ENCODE measurements at places on chromosomes 11 and 22. TPM values are rescaled to one million over a fixed set of nuclear protein-coding genes. Genes with fewer than 3 reads are reported as not detected.

DNA sequence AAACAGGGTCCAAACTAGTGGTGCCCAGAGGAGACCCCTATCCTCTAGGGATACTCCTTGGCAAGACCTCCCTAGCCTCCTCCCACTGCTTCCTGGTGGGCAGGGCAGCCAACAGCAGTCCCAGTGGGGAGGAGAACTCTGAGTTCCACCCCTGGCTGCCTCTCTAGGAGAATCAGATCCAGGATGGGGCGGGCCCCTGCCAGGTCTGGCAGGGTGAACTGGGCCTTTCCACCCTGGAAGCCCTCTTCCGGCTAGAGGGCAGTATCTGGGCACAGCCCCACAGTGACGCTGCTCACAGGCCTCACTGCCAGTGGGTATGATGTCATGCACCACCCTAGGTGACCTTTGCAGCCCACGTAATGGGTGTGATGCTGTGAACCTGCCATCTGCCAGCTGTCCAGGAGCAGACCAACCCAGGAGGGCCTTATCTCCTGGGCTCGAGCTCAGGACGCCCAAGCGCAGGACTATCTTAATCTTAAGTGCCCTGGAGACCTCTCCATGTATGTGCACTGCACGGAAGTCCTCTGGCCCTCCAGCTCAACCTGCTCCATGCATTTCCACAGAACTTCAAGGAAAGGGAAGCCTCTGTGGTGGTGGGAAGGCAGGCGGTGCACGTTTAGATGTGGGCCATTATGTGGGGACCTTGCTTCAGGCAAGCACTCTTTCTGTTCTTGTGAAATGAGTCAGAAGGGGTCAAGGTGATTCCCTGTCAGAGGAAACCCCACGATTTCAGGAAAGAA lies 31.8 kb upstream of the FCHSD2 start:
- no peak for DNase-seq

GRCh38 chr11:34021977-34022735 lies 29.4 kb upstream of the CAPRIN1 start:
- DNase-seq = no peak

E2F8 gene
- total RNA-seq = 0.14 TPM

DNA sequence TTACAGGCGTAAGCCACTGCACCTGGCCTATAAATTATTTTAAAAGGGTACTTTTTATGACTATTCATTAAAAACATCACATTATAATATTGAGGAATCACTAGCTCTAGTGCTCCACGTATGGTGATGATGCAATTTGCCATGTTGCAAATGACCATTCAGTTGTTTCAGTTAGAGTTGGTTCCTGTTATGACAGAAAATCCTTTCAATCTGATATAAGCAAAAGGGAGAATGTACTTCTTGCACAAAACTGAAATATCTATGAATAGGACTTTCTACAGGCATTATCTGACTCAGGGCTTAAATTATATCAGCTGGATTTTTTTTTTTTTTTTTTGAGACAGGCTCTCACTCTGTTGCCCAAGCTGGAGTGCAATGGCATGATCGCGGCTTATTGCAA lies 45.6 kb upstream of the RRM1 start:
- no peak for DNase-seq

DNA sequence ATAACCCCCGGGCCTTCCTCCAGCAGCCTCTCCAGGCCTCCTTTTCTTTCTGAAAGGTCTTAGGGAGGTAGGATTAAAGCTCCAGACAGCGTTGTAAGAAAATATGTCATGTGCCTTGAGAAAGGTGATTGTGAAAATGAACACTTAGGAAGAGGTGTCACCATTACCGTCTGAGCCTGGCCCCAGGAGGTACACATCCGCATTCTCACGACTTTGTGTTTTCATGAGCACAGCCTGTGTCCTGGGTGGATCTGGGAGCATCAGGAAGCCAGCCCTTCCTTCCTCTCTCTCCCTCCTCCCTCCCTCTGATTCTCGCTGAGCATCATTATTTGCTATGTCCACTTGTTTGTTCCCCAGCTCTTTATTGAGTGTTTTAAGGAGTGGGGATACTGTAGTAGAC lies 105.1 kb upstream of the CRYBB3 start:
- no peak for DNase-seq

PAX6 gene
- total RNA-seq = 1.1 TPM

C11orf87 gene
- total RNA-seq = not detected

DNA sequence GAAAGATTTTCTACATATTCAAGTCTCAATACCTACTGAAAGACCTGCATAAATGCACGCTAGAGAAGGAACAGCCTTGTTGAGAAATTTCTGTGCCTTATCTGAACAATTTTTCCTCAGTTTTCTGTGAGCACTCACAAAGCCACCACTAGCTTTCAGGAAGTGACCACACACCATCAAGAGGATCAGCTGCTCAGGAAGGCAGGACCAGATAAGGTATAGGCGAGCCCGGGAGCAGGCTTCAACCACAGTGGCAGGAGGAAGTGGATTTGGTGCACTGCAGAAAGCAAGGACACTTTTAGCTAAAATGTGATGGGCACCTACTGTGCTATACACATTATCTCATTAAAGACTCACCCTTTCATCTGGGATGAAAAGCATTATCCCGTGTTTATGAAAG lies 220.8 kb downstream of the RAB38 start:
- DNase-seq = no peak

- DNase-seq = no peak
Observed at GRCh38 chr11:35661534-35661933, 1.0 kb upstream of the TRIM44 start.

- no peak for DNase-seq
Observed at GRCh38 chr11:9177438-9178091, 86.2 kb upstream of the SCUBE2 start.

SPI1 gene
- total RNA-seq = 0.14 TPM

GRCh38 chr11:99019696-99020095 lies 1.1 kb upstream of the CNTN5 start:
- no peak for DNase-seq

- no peak for DNase-seq
Observed at GRCh38 chr11:69201764-69202370, 46.1 kb downstream of the SMIM38 start.

DNA sequence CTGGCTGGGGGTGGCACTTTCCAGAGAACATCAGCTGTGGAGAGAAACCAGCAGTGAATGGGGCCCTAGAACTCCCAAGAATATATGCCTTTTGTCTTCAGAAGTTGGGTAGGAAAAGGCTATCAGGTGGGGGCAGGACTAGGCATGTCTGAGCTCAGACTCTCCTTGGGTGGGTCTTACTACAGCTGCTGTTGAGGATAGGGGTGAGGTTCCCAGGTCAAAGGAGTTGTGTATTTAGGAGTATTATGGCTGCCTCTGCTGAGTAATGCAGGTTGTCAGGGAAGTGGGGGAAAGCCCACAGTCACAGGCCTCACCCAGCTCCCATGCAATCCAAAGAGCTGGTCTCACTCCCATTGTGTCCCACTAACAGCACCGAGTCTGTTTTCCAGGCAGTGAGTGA lies 26.1 kb downstream of the SLC22A9 start:
- DNase-seq = no peak

DNA sequence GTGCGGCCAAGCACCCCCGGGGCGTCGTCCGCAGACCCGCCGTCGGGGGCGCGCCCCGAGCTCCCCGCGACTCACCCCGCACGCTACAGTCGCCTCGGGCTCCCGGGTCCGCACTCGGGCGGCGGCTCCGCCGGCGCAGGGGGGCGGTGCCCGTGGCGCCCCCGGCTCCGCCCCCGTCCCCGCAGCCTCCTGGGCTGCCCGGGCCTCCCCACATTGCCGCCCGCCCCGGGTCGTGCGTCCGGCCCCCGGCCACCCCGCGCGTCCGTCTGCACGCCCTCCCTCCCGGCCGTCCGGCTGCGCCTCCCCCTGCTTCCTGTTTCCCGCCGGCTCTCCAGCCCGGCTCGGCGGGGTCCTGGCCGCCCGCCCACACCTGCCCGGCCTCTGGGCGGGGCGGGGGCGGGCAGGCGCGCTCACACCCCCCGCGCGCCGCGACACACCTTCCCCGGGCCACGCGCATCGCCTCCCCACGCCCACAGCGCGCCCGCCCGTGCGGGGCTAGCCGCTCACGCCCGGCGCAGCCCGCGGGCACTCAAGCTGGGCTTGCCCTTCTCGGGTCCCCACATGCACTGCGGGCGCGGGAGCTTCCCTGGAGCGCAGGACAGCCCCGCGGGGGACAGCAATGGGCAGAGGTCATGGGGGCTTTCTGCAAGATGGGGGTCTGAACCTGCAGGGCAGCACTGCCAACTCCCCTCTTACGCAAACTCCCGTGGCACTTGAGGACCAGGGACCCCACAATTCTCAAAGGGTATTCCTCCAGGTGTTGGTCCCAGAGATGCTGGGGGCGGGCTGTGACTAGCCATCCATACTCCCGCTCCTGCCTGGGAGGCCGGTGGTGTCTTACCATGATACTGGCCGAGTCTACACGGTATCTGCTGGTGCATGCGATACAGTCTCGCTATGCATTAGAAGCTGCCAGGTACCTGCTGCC lies at the start of gene CARD10:
CARD10 (minus strand) TSS at position 148 of the 928 bp plus-strand sequence. CDS start 215 bp downstream, outside the sequence.
- no peak for DNase-seq

GRCh38 chr22:22464541-22465054 lies 43.9 kb downstream of the ZNF280B start:
- no peak for DNase-seq

DNA sequence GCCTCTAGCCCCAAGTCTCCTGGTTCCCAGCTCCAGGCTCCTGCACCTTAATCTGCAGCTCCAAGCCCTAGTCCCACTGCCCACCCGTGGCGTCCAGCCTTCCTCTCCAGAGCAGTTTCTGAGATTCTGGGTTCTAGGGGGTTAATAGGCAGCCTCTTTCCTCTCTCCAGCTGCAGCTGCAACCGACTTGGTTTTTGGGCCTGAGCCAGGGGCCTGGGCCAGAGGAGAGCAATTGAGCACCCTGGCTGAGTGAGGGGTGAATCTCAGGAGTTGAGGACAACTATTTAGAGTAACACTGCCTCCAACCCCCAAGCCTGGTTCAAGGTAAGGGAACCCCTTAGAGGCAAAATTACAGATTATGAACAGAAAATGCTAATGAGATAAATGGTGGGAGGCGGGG lies 9.0 kb upstream of the CHRM1 start:
- no peak for DNase-seq

DNA sequence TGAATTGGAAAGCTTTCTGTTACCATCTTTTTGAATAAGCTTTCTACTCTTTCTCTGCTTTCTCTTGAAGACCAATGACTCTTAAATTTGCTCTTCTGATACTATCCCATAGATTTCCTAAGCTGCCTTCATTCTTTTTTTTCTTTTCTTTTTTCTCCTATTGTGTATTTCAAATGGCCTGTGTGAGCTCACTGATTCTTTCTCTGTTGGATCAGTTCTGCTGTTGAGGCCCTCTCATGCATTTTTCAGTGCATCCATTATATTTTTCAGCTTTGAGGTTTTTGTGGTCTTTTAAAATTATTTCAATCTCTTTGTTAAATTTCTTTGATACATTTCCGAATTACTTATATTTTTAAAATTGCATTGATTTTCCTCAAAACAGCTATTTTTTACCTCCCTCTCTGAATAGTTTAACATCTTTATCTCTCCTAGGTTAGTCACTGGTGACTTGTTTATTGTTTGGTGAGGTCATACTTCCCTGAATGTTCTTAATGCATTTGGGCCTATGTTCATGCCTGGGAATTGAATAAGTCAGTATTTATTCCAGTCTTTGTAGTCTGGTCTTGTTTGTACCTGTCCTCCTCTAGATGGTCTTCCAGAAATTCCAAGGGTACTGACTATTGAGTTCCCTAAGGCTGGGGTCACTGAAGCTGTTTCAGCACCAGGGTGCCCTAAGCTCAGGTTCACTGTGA lies 110.6 kb upstream of the SERPIND1 start:
- no peak for DNase-seq

GRCh38 chr11:71316701-71317100 lies 64.3 kb upstream of the SHANK2 start:
- no peak for DNase-seq
